ENCODE measurements at places on chromosomes 5 and 9.

DNA sequence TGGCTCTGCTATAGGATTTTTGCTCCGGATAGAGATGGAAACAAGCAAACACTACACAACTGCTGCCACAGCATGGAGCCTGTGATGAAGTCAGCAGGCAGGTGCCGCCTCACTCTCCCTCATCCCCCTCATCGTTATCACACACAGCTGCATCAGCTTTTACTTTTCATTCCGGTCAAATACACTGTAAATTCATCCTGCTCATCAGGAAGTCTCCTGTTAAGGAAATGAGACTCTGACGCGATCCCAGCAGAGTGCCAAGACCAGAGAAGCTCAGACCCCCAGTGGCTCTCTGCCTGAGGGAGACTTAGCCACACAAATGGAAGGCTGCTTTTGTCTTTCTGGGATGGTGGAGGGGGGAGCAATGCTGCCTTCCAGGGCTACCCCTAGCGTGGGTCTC, 270.2 kb downstream of the ELAVL2 start:
- no peak for DNase-seq

GRCh38 chr5:150853561-150853960, 7.2 kb downstream of the IRGM start:
- DNase-seq: no peak

GRCh38 chr9:112187404-112187803, 12.3 kb upstream of the SUSD1 start:
- no peak for DNase-seq

- DNase-seq: no peak
Measured at GRCh38 chr5:107169867-107170266, 500.9 kb downstream of the EFNA5 start.

DNA sequence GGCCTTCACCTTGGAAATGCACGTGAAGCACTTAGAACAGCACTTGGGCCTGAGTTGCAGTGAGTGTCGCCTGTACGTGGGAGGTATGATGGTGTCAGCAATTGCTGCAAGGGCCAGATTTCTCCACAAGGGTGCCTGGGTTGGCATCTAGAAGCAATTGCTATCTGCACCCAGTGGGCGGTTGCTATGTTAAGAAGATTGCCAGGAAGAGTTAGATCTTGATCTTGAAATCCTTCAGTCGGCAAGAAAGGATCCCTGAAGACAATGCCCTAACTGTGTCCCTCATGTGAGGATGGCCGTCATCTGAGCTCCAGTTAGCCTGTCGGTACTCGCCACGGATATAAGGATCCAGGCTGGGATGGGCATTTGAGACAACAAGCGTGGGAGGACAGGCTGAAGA, 62.9 kb downstream of the MAMDC2 start:
- DNase-seq: no peak

DNA sequence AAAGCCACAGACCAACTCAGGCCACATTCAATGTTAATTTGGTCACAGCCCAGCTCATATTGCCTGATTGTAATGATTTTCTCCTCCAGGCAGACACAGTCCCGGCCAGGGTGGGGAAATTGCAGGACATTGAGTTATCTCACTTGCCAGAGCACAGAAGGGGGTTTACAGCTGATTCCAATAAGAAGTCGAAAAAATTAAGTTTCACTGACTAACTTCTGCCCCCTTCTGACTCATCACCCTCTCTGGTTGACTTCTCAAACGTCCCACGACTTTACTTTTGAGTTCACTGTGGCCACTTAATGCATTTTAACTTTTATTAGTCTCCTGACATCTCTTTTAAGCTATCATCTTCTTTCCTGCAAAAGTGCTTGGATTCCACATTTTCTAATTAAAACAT, 321.4 kb upstream of the WWC1 start:
- no peak for DNase-seq

DNA sequence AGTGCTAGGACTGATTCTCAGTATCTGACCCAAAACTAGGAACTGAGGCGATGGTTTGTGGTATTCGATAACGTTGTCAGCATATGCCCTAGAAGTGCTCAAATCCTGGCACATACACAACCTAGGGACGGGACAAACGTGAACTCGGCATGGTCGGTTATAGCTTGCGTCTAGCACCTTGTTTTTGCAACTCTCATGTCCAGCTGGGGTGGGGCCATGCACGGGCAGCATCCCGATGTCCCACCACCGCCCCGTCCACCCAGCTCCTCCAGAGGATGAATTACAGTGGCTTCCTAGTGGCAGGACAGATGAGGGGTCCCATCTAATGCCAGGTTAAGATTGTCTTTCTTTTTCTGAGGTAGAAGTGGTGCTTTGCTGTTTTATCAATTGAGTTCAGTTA, 31.6 kb downstream of the PROP1 start:
- DNase-seq: no peak

GRCh38 chr9:5582835-5583195, 46.1 kb upstream of the RIC1 start:
- peak; percentile 32 for DNase-seq

GRCh38 chr9:110143950-110144545, 63.9 kb downstream of the C9orf152 start:
- DNase-seq: peak; percentile 27

- DNase-seq: no peak
Measured at GRCh38 chr5:157764531-157764930, 21.0 kb downstream of the LSM11 start.

DNA sequence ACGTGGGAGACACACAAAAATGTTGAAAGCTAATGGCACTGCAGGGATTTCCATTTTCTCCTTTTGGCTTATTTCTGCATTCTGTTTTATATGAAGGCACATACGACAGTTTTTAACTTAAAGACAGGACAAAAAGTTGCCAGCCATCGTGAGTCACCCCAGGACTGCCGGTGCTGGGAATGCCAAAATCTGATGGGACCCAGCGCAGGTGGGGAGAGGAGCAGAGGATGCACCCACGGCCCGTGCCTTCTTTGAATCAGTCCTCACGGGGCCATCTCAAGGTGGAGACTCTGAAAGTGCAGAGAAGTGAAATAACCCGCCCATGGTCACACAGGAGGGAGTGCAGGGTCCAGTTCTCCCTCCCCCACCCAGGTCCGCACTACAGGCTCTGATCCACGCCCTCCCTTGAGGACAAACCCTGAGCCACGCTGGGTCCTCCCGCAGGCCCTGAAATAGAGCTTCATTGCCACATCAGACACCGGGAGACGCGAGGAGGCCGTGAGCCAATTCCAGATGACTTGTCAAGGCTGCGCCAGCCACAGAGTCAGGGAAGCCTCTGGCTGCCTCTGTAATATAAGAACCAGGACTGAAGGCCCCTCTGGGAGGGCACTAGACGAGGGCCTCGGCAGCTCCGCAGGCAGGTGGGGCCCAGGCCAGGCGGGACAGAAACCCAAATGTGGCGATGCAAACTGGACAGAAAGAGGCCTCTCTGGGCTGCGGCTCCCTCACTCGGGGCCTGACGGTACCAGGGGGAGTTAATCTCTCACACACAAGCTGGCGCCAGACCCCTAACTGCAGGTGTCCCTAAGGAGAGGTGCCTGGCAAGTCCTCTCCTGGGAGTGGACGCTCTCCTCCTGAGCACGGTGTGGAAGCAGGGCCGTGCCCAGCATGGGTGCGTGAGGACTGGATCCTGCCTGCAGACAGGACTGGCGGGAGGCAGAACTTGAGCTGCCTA, 22.9 kb downstream of the ADAMTS2 start:
- no peak for DNase-seq

DNA sequence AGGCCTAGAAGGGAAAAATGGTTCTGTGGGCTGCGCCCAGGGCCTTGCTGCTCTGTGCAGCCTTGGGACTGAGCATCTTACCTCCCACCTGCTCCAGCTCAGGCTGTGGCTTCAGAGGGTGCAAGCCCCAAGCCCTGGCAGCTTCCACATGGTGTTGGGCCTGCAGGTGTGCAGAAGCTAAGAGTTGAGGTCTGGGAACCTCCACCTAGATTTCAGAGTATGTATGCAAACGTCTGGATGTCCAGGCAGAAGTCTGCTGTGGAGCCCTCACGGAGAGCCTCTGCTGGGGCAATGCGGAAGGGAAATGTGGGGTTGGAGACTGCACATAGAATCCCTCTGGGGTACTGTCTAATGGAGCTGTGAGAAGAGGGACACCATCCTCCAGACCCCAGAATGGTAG, 36.0 kb downstream of the FBXL7 start:
- DNase-seq: no peak

DNA sequence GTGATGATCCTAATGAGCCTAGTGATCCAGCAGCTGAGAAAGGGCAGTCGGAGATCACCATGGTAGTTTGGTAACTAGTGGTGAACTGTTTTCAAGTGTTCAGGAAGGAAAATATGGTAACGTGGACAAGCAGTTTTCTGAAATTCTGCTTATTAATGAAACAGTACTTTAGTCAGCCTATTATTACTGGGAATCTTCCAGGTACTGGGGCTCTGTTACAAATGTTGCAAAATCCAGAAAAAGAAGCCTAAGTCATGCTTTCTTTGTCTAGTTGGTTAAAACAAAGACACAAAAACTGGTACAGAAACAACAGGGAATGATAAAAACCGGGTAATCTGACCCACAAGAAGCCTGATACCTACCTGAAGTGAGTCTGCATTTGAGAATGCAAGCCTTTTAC, 18.2 kb downstream of the TTC23L start:
- DNase-seq: no peak

- no peak for DNase-seq
Measured at GRCh38 chr5:93277051-93277450, 304.0 kb downstream of the NR2F1-AS1 start.

- DNase-seq: no peak
Measured at GRCh38 chr9:135060461-135061116, 26.9 kb upstream of the OLFM1 start.

DNA sequence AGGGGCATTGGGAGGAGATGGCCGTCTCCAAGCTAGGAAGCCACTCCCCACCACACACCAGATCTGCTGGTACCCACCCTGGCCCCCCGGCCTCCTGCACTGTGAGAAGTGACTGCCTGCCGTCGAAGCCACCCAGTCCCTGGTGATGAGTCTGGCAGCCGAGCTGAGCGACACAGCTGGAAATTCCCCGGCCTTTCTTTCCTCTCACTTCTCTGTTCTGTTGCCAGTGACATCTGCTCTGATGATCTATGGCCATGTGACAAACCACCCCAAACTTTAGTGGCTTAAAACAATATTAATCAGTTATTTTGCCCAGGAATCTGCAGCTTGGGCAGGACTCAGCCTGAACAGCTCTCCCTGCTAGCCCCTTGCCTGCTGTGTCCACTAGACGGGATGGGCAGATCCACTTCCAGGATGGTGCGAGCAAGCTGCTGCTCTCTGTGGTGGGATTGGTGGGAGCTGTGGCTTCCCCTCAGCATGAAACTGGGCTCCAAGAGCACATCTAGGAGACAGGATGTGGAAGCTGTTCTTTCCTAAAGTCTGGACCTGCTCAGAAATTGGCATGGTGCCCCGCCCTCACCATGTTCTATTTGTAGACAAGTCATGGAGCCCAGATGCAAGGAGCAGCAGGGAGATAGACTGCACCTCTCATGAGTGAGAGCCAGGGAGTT, 211.2 kb downstream of the GADD45G start:
- DNase-seq: peak; percentile 8

- no peak for DNase-seq
Measured at GRCh38 chr5:89450149-89450538, 567.2 kb upstream of the MEF2C start.

DNA sequence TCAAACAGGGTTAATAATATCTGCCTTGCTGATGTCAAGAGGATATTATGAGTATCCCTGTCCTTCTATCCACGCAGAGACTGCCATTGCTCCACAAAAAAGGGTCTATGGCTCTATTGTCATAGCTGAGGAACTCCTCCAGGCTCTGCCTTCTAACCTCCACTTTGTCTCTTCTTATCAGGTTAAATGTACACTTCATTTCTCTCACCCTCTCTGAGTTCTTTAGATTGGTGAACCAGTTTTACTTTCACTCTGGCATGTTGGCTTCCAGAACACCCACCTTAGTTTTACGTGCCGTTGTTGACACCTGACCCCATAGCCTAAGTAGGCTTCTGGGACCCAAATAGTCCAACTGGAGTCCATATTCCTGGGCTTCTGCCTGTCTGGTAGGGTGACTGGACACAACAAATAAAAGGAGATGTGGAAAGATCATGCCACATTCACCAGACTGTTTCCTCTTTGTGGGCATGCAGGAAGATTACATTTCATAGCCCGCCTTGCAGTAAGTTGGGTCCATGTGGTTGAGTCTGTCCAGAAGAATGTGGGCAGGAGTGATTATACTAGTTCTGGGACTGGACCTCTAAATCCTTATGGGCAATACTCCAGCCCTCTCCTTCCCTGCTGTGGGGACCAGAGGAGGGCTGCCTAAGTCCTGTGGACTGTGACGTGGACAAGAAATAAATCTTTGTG, 350.4 kb upstream of the CLINT1 start:
- DNase-seq: no peak

- DNase-seq: no peak
Measured at GRCh38 chr9:122071715-122072114, 21.4 kb downstream of the TTLL11 start.

DNA sequence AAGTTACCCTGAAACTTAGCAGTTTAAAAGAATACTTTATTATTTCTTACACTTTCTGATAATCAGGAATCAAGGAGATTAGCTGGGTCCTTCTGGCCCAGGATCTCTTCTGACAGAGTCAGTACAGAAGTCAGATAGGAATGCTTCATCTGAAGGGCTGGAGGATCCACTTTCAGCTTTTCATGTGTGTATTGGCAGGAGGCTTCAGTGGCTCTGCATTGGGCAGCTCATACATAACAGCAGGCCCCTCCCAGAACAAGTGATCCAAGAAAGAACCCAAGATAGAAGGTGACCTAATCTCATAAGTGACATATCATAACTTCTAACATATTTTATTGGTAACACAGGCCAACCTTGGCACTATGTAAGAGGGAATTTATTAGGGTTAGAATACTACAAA, 258.4 kb downstream of the HCN1 start:
- DNase-seq: no peak

DNA sequence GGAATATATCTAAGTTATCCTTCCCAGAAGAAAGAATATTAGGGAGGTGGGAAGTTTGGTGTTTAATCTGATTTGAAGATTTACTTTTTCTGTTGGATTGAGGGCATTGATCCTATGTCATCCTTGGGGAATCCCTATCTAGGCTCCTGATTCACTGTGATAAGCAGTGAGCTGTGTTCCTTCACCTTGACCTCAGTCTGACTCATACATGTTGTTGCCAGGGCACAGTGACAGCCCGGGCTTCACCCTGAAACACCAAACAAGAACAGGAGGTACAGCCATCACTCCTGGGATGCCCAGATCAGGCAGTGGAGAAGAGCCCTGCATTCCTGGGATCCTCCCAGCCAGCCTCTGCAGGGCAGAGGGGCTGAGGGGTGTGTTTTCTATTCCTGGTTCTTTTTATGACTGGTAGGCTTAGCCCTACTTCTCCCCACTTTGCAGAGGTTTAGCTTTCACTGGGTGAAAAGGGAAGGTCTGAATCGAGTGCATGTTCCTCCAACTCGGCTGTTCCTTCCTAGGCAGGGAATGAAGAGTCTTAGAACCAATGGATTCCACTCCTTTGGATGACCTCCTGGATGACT, 3.1 kb upstream of the FAM53C start:
- no peak for DNase-seq

- DNase-seq: no peak
Measured at GRCh38 chr5:180852495-180852894, 8.6 kb downstream of the ZFP62 start.

GRCh38 chr5:61575103-61575502, 243.0 kb downstream of the ZSWIM6 start:
- DNase-seq: no peak

- no peak for DNase-seq
Measured at GRCh38 chr9:76512826-76513225, 53.8 kb downstream of the GCNT1 start.

- no peak for DNase-seq
Measured at GRCh38 chr5:142293486-142293885, 31.3 kb downstream of the SPRY4 start.

Data from activated naive CD8-positive, alpha-beta T cell treated with anti-CD3 and anti-CD28 coated beads for 36 hours (primary cell).